ENCODE measurements at places on chromosomes 16 and 17.

- DNase-seq = no peak
These were observed 33.7 kb downstream of the NOL11 start for GRCh38 chr17:67751101-67752074.

DNA sequence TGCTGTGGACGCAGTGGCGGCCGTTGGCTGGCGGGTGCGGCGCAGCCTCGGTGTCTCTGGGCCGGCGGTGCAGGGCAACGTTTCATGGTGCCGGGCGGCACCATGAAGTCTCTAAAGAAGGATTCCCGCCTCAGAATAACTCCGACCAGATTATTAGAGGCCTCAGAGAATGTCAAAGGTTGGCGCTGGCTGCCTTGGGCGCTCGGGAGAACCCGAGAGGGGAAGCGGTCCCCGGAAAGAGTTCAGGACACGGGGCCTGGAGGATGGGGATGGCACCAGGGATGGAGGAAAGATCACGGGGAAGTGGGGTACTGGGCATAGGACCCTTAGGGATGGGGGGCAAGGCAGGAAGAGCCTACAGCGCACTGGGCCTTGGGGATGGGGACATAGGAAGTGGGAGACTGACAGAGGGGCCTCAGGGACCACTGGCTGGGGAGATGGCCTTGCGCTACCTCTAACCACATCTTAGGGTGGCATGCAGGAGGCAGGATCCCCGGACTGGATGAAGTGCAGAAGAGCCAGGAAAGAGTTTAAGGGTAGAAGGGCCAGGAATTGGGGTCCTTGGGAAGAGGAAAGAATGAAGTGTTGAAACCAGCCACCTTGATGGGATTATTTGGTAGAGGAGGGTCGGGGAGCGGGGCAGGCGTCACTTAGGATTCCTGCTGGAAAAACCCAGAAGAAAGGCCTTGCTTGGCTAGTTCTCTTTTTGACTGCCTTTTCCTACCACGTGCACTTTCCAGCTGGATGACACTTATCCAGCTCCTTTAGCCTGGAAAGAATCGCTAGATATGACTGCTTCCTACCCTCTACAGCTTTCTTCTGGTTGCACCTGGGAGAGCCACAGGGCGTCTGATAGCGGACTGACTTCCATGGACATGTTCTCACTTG lies 578 bp downstream of the MYCBPAP start:
- no peak for DNase-seq

DNA sequence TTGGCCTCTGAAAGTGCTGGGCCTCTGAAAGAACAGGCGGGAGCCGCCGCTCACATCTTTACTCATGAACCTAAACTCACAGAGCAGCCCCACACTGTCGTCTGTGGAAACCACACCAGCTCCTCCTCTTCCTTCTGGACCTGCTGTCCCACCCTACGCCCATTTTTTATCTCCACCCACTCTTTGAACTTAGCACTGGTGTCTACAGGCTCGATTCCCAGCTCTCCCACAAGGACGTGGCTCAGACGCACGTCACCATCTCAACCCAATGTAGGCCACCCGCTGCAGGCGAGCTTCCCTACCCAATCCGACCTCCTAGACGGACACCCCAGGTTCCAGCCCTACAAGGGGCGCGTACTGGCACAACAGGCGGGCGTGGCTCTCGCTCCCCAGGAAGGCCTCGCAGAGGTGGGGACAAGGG lies 62.2 kb downstream of the NXN start:
- no peak for DNase-seq

- no peak for DNase-seq
These were observed 40.8 kb downstream of the CCDC57 start for GRCh38 chr17:82171750-82172375.

DNA sequence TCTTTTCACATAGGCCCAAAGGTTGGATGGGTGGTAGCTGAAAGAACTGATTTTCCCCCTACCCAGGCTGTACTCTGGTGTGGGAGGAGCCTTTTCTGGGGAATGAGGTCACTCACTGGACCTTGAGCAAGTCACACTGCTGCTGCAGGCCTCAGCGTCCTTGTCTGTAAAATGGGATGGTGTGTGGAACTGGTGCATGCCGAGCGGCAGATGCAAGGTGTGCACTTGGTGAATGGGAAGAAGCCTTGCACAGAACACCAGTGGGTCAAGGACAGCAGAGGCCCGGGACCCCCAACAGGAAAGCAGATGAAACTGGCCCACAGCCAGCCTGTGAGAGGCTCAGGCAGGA lies 38.1 kb downstream of the ARHGAP27 start:
- no peak for DNase-seq

Data from COR-L47 (cell line).